Right hindlimb (tissue), 1 donor: ENCODE measurements at places on chromosomes 12 and 14.
A peak's percentile ranks its signal among the peaks of the same experiment; 100 is the strongest.

- DNase-seq: no peak
These were observed 645.2 kb downstream of the VRK1 start for GRCh38 chr14:97442363-97442762.

- no peak for DNase-seq
These were observed 109.7 kb downstream of the SLC25A47 start for GRCh38 chr14:100432652-100433427.

- DNase-seq: no peak
These were observed 14.2 kb upstream of the DLK1 start for GRCh38 chr14:100712490-100712889.

DNA sequence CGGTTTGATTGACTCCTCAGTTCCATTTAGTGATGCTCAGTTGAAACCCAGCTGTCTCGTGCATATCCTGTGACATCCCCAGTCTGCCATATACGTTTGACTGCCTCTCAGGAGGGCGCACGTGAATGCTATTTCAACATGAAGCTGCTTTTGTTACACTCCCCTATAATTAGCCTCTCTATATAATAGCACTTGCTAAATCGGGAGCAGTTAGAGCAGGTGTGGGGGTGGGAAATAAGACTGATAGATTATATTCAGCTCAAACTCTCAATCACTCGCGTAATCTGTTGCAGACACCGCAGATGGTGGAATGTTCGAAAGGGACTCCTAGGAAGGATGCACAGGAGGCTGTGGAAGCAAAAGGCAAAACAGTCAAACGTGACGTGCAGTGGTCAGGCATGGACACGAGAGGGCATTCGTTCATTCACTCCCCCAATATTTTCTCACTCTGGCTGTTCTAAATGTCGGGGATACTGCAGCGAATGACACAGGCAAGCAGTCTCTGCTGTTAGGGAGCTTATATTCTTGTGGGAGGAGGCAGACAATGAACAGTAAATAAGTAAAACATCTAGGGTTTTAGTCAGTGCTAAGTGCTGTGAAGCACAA is 29.8 kb downstream of the KCNA1 start:
- DNase-seq: no peak

DNA sequence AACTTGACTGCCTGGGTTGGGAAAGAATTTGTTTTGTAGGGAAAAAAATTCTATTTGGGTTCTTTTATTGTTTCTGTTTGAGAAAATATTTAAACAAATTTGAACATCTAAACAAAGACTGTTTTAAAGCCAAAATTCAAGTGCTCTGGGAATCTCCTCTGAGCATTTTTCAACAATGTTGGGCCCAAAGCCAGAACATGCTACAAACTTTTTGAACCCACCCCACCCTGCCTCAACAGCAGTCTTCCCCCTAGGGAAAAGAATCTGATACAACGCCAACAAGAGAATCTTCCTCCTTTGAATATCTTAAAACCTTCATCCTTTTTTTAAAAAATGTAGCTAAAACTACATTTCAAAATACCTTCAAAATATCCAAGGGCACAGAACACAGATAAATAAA is 20.4 kb upstream of the NID2 start:
- no peak for DNase-seq

DNA sequence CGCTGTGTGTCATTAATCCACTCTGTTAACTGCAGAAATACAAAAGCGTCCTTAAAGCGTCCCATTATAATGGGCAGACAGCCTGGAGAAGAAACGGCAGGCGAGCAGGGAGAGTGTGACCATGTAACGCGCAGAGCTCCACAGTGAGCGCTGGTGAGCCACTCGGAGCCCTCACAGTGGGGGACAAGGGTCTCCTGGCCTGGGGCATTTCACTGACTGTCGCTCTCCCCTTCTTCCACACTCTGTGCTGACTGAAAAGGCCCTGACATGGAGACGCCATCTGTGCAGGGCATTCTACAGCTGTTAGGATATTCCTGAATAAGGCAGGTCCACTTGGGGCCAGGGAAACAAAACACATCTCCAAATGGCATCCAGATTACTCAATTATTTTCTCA is 24.2 kb downstream of the CCDC92 start:
- DNase-seq: no peak

DNA sequence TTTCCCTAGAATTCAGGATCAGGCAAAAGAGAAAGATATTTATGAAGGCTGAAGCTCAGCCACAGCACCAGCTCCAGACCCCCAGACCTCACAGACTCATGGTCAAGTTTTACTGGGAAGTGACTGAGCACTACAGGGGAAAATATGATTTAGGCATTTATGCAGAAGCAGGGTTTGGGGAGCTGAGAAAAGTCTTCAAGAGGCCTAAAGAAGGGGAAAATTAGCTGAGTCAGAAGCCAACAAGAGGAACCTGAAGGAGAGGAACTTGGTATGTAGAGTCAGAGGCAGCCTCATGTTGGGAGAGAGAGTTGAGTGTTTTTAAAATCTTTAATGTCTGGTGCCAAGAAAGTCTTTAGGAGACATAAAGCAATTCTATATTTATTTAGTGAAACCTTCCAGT is 63.0 kb downstream of the FOS start:
- DNase-seq: no peak

GRCh38 chr14:97891515-97891914 is 1094.3 kb downstream of the VRK1 start:
- DNase-seq: no peak

DNA sequence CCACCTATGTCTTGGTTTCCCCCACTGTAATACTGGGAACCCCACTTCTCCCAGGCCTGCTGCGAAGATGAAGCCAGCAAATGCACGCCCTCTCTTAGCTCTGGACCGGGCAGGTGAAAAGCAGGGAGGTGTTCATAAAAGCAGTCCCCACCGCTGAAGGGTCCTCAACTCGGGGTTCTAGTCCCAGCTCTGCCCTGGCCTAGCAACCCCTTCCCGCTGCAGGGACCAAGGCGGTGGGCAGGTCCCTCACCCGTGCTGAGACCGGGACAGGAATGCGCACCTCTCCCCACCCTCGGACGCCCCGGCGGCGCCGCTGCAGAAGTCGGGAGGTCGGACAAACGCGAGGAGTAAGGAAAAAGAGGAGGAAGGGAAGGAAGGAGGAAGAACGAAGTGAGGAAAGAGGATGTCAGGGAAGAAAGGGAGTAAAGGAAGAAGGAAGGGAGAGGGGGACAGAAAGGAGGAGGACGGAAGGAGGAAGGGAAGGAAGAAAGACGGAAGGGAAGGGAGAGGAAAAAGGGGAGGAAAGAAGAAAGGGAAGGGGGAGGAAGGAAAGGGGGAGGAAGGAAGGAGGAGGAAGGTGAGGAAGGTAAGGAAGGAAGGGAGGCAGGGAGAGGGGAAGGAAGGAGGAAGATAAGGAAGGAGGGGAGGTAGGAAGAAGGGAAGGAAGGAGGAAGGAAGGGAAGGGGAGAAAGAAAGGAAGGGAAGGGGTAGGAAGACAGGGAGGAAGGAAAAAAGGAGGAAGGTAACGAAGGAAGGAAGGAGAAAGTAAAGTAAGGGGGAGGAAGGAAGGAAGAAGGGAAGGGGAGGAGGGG is 701 bp downstream of the SPRING1 start:
- no peak for DNase-seq

- DNase-seq: no peak
These were observed 22.7 kb upstream of the PPM1A start for GRCh38 chr14:60226298-60226697.

GRCh38 chr12:76124456-76124855 is 40.0 kb upstream of the NAP1L1 start:
- DNase-seq: no peak

GRCh38 chr14:89866458-89866857 is 88.1 kb downstream of the EFCAB11 start:
- no peak for DNase-seq

DNA sequence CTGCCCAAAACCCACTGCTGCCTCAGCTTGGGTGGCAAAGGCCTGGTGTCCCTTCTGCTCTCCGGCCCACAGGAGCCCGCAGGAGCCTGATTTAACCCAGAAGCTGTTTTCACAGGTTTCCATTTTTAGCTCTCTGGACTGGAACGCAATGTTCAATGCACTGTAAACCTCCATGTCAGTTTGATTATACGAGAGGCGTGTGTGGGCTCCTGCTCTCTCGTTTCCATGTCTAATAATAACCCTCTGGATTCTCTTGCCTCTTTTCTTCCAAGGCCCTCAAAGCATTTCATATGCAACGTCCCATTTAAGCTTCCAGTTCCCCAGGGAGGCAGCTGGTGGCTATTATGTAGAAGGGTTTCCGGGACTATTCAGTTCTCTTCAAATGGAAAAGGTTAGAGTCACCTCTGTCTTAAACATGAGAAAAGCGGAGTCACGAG is 161.1 kb downstream of the SUDS3 start:
- DNase-seq: no peak

- DNase-seq: peak; percentile 39
These were observed 113.5 kb upstream of the VASH1 start for GRCh38 chr14:76647697-76648298.

DNA sequence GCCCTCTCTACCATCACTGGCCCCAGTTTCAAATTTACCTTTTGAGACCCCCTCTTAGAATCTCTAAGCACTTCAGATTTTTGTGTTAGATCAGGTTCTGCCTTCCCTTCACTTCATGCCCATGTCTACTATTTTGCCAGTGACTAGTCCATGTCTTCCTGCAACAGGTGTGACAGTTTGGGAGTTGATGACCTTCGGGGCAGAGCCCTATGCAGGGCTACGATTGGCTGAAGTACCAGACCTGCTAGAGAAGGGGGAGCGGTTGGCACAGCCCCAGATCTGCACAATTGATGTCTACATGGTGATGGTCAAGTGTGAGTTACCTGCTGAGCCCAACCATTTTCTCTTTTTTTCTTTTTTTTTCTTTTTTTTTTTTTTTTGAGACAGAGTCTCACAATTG is 5.8 kb upstream of the PA2G4 start:
- DNase-seq: no peak

DNA sequence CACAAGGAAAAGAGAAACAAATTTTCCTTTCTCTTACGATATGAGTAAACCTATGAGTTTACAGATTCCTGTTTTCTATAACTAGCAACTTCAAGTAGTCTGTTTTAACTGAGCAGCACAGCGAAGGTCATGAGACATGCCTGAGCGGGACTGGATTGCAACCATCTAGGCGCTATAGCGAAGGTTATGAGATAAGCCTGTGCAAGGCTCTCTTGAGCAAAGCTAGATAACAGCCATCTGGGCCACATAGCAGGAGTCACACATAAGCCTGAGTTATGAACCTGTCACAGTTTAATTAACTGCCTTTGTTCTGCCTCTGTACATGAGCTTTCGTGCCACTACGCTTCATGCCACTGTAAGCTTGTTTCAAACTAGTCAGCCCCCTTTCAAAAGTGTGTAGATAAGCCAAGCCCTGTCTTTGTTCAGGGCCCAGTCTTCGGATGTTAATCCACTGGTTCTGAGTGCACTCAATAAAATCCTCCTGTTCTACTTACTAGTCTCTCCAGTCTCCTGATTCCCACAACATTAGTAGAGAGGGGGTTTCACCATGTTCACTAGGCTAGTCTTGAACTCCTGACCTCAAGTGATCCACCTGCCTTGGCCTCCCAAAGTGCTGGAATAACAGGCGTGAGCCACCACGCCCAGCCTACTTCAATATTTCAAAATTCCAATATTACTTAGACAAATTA is 47.1 kb downstream of the SEC23A start:
- no peak for DNase-seq

- no peak for DNase-seq
These were observed 52.4 kb downstream of the DUSP6 start for GRCh38 chr12:89299931-89300330.

- no peak for DNase-seq
These were observed 150.3 kb downstream of the DPF3 start for GRCh38 chr14:72743626-72744025.

GRCh38 chr12:59004456-59004855 is 84.2 kb upstream of the LRIG3 start:
- no peak for DNase-seq

GRCh38 chr14:58862416-58863160 is 224.8 kb downstream of the DACT1 start:
- DNase-seq: peak; percentile 72

DNA sequence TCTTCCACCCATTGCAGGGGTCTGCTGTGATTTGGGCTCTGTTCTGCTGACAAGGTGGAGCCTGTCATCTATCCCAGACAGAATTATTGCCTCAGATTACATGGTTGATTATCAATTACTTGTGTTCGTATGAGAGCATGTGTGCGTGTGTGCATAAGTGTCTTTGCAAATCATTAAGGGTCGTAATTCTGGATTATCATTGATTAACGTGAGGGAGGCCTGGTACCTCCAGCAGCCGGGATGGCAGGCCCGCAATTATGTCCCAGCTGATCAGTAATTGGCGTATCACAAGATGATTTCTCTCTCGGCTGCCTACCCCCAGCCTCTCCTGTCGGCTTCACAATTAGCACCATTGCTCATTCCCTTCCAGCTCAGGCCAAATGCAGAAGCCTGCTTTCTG is 29.6 kb upstream of the IRF2BPL start:
- no peak for DNase-seq

GRCh38 chr12:110778833-110779577 is 36.3 kb upstream of the PPP1CC start:
- DNase-seq: no peak

- DNase-seq: no peak
These were observed 31.9 kb upstream of the IFNG-AS1 start for GRCh38 chr12:67957383-67957782.

- no peak for DNase-seq
These were observed 88.9 kb downstream of the PTGER2 start for GRCh38 chr14:52402812-52403526.

DNA sequence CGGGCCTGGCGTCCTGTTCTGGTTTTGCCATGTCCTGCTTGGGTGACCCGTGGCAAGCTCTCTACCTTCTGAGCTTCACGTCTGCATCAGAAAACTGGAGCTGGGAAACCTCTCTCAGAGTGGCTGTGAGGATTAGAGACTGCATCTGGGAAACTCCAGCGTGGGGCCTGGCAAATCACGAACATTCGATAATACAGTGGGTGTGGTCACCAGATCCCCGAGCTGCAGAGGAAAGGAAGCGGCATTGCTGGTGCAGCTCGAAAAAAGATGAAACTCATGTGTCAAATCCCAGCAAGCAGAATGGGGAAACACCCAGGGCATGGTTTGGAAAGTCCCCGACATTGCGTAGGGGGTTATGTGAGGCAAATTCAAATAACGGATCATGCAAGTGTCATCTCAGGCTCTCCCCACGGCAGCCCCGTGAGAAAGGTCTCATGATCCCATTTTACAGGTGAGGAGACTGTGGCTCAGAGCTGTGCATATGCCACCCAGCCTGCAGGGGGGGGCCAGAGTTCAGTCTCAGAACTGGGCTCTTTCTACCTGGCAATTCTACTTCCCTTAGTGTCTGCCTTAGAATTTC is 98.1 kb upstream of the VRK1 start:
- DNase-seq: no peak

DNA sequence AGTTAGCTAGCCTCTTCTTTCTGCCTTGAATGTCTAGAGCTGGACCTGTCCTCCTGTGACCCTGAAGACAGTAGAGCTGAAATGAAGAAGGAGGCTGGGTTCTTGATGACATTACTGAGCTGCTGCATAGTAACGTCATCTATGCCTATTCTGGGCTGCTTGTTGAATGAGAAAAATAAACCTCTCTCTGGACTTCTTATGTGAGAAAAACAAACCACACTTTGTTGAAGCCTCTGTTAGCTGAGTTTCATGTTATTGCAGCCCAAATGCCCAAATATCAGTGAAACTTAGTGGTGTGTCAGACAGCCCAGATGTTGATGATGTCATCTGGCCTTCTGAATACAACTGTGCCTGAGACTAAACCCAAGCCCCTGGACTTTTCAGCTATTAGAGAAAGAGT is 67.0 kb upstream of the MAX start:
- DNase-seq: no peak

GRCh38 chr12:38878333-38878705 is 27.1 kb downstream of the CPNE8 start:
- no peak for DNase-seq

- DNase-seq: no peak
These were observed 24.2 kb upstream of the LRRC9 start for GRCh38 chr14:59895721-59896120.
